ENCODE measurements at places on chromosomes 16 and 17.

DNA sequence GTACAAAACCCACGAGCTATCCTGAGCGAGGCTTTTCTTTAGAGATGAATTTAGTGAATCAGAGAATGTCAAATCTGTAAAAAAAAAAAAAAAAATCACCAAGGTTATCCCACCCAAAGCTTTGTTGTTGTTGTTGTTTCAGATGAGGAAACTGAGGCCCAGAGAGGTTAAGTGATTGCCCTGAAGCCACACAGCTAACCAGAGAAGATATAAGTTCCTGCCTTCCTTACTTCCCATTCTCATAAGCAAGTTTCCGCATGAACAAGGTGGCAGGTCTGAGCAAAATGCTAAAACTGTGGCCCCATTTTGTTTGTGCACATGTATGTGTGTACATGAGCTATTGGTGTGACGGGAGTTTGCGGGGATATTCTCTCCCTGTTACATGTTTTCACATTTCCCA lies 352.1 kb upstream of the ZFHX3 start:
- DNase-seq = no peak

DNA sequence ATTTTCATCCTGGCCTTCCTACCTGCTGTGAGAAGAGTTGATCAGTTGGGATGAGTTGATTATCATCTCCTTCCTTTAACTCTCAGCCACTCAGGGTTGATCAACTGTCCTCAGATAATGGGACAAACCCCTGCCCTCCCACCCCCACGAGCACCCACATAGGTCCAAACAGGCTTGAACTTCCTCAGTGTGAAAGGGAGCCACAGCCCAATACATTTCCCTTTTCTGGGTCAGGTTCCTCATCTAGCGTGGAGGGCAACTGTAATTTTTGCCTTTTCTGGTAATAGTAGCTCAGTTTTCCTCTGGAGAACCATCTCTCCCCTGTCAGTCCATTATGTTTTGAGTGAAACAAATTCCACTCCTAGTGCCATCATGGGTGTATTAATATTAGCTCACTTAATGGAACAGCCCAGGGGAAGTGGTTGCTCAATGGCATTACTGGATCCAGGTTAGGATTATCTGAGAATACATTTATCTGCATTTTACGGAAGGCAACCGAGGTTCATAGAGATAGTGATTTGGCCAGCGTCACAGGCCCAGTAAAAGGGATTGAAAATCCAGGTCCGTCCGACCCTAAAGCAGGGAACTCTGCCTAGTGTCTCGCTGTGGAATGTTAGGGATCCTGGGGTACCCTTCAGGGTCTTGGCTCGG lies 476 bp upstream of the LPCAT2 start:
- DNase-seq = no peak

DNA sequence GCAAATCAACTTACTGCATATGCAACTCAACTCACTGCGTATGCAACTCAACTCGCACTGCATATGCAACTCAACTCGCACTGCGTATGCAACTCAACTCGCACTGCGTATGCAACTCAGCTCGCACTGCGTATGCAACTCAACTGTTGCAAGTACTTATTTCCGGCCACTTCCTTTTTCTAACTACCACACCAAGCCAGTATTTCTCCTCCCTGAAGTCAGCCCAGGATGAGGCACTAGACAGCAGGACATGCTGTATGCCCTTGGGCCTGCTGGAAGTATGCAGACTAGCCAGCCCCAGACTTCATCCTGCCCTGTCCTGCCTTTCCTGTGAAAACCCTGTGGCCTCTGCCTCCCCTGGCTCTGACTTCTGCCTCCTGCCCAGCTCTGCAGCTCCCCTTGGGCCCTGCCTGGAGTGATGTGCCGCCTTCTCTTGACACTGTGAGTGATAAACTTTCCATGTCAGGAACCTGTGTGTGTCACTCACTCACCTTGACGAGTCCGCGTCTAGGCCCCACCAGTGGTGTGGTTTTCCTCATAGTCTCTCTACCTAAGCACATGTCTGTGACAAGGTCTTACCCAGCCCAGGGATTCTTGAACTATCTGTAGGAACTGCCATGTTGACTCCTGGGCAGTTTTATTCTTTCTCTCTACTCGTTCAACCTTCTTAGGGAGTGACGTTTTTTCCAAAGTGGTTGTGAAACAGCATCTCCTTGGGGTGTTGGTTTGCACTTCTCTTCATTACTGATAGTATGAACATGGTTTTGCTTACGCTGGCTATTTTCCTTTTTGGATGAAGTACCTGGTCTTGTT lies 16.4 kb downstream of the ZNF778 start:
- DNase-seq = no peak

DNA sequence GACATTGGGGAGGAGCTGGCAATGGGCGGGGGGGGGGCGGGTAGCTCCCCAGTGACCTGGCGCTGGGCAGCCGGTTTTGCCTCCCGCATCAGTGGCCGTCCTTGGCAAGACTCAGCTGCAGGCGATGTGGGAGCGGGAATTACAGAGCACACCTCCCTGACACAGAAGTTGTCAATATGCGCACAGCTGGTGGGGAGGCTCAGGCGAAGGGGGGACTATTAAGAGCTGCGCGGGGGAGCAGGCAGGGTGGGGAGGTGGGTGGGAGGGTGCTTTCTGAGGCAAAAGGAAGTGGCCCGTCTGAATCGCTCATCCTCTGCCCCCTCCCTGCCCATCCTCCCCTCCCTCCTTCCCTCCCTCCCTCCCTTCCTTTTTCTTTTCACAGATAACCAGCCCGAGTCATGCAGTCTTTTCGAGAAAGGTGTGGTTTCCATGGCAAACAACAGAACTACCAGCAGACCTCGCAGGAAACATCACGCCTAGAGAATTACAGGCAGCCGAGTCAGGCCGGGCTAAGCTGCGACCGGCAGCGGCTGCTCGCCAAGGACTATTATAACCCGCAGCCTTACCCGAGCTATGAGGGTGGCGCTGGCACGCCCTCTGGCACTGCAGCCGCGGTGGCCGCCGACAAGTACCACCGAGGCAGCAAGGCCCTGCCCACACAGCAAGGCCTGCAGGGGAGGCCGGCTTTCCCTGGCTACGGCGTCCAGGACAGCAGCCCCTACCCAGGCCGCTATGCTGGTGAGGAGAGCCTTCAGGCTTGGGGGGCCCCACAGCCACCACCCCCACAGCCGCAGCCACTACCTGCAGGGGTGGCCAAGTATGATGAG lies 44.0 kb downstream of the SREBF1 start:
- no peak for DNase-seq

GRCh38 chr17:82247182-82247823 lies 18.5 kb downstream of the SLC16A3 start:
- no peak for DNase-seq

DNA sequence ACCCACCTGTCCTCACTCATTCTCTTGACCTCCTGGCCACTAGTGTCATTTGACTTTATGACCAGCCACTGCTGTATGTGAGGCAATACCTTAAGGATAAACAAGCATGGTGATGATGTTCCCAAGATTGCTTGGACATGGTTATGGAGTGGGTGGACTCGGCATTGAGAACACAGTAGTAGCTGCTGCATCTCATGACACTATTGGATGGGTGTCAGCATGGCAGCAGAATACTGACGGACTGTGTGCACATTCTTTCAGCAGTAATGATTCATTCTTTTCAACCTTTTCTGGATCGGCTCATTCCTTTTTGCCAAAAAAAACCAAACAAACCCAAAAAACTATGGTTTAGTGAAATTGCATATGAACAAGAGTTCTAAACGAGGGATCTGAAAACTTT lies 13.5 kb downstream of the SPECC1 start:
- no peak for DNase-seq

GRCh38 chr17:54102246-54102645 lies 279.5 kb downstream of the KIF2B start:
- DNase-seq = no peak

- DNase-seq = no peak
Measured at GRCh38 chr17:70089513-70090148, 14.6 kb downstream of the KCNJ16 start.
